ENCODE measurements at places on chromosomes 3 and 15. TPM values are rescaled to one million over a fixed set of nuclear protein-coding genes. Genes with fewer than 3 reads are reported as not detected.

DNA sequence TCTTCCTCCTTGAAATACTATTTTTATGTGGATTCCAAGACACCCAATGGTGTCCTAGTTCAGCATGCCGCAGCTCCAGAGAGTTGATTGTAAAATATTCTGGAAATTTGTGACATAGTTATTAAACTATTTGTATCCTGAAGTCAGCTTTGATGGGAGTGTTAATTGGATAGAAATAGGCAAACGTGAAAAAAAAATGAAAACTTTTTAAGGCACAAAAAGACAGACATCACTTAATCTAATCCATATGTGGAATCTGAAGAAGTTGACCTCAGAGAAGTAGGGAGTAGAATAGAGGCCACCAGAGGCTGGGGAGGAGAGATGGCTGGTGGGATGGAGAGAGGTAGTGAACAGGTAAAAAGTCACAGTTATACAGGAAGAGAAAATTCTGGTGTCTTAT, 704.2 kb downstream of the ROBO1 start:
- H3K36me3 ChIP-seq, result no peaks in the 10 kb centered on the region
- H3K4me1 ChIP-seq, result no peaks in the 10 kb centered on the region

The SHC4 gene
- total RNA-seq, result 0.51 TPM

- peak; percentile 21 for DNase-seq
- no peaks in the 10 kb centered on the region for H3K27me3 ChIP-seq
- H3K27ac ChIP-seq, result no peak overlapping the region
- no peaks in the 10 kb centered on the region for H3K36me3 ChIP-seq
- H3K4me1 ChIP-seq, result peaks cover 47% of the 10 kb centered on the region
- no peak overlapping the region for H3K4me3 ChIP-seq
Observed at GRCh38 chr3:72452745-72453144, 395.5 kb downstream of the SHQ1 start.

DNA sequence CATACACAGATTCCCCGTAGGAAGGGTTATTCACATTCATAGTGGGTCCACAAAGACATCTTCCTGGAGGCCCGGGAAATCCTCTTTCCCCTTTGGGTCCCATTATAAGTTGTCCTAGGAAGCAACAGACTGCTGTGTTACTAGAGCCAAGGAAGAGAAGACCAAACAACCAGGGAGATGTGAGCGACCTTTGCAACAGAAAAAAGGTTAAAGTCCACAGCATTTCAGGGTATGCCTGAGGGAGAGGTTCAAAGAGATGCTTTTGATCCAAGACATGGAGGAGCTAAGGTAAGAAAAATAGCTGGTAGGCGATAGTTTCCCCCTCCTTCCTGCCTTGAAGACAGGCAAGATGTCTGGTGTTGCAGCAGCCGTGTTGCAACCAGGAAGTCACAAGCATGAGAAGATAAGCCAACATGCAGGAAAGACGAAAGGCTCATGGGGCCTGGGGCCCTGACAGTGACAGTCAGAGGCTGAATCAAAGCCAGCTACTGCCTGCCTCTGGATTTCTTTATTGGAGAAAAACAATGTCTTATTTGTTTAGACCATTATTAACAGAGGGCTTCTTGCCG, 30.9 kb downstream of the EAF1 start:
- DNase-seq, result no peak
- no peak overlapping the region for H3K4me3 ChIP-seq
- no peak overlapping the region for H3K27ac ChIP-seq
- H3K27me3 ChIP-seq, result peaks cover 32% of the 10 kb centered on the region
- H3K4me1 ChIP-seq, result 0 out of 2 replicates have a peak, but pooled peaks cover 2% of the 10 kb centered on the region

Data from K562 (cell line).